ENCODE measurements at places on chromosomes 6 and 20.

DNA sequence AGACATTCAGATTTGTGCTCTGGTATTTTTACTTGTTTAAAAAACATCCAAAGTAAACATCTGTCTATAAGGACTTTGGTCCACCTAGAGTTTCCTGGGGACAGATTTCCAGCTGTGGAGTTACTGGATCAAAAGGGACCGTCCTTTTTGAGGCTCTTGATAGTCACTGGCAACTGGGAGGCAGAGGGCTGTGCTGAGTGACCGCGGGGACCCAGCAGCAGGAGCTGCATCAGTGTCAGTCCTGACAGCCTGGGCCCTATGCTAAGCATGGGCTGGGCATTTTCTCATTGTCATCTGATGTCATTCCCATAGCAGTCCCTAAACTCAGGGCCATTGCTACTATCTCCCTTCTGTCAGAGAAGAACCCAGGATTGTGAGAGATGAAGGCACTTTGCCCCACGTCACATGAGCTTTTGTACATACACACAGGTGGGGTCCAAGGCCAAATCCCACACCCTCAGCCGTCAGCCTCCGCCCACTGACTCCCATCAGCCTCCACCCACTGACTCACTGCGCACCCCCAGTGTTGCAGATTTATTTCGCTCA, 293.8 kb downstream of the TAF4 start:
- no peak for DNase-seq

DNA sequence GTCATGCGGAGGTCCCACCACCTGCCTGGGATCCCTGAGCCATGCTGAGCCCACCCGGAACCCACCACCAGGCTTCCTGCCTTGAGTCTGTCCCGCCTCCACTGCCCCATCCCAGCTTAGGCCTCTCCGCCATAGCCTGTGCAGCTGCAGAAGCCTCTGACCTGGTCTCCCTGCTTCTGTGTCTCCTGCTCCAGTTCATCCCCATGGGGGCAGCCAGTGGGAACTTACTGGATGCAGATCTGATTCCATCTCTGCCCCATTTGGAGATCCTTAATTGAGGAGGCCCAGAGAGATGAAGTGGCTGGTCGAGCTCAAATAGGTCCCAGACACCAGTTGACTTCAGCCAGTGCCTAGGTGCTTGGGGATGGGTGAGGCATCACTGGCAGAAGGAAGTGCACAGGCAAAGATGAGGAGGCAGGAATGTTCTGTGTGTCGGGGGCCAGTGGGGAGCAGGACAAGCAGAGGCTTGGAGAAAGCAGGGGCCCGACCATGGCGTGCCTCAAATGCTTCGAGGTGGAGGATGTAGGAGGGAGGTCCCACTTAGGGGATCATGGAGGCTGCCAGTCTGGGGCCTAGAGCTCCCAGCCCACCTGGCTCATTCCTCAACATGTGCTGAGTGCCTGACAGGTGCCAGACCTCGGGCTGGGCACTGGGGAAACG, 112.8 kb downstream of the TOX2 start:
- DNase-seq: peak; percentile 15

GRCh38 chr6:100998111-100998510, 117.0 kb upstream of the ASCC3 start:
- DNase-seq: peak; percentile 39

GRCh38 chr6:1713016-1713600, 103.4 kb downstream of the FOXC1 start:
- DNase-seq: no peak

DNA sequence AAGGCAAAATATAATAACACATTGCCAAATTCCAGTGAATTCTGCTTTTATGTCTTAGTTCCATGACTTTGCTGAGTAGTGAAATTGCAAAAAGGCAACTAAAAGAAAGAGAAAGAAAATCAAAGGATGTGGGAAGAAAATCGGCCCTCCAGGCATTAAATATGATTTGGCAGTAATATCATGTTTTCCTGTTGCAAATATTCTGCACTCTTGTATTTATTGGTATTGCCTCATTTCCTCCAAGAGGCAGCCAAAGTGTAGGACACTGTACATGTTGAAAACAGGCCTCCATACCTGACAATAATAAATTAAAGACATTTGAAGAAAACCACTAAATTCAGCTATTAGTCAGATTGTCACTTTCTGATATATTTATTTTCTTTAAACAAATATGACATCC, 460.0 kb upstream of the NOX3 start:
- no peak for DNase-seq

DNA sequence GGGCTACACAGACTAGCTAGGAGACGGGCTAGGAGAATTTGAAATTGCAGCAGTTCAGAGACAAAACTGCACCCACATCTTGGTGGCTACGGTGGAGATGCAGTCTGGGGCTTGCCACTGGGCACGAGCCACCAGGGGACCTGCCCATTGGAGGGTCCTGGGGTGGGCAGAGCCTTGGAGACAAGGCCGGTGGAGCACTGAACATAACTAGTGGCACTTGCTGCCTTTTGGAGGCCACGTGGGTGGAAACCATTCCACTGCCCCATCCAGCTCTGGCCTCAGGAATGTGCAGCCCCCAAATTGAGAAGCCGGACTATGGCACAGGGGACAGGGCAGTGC, 113.4 kb downstream of the NFATC2 start:
- DNase-seq: no peak

GRCh38 chr6:121967631-121968030, 431.8 kb upstream of the HSF2 start:
- no peak for DNase-seq

- no peak for DNase-seq
Observed at GRCh38 chr6:69783108-69783507, 13.7 kb downstream of the LMBRD1 start.

Measured in fibroblast of mammary gland (primary cell).